ENCODE measurements at places on chromosomes 5 and 9.

GRCh38 chr9:132425675-132426062 lies 15.7 kb downstream of the CFAP77 start:
- no peak for DNase-seq

DNA sequence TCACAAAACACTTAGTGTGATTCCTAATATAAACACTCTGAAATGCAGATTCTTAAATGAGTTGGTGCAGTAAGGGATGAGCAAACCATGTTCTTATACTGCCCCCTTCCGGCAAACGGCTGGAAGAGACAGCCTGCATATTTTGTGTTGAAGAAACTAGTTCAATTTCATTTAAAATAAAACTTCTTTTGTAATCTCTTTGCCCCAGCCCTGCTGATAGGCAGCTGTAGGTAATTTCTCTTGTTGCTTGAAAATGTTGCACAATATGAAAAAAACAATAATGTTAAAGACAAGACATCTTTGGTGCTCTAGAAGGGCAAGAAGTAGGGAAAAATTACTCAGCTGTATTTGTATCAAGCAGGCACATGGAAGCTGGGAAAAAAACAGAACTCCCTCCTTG lies 89.7 kb upstream of the CCNG1 start:
- DNase-seq, result peak; percentile 56

- DNase-seq, result no peak
Observed at GRCh38 chr5:79561525-79561893, 47.6 kb upstream of the HOMER1 start.

DNA sequence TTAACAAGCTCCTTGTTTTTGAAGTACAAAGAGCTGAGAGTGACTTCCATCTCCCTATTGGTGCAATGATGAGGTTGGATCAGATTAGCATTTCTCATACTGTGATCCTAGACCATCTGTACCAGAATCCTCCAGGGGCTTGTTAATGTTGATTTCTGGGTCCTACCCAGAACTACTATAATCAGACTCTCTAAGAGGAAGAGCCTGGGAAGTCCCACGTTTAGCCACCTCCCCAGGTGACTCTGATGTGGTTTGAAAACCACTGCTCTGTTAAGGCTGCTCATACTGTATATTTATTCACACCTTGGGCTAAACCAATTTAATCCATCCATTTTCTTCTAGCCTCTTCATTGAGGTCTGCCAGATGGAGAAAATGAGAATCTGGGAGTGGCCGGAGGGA lies 49.6 kb upstream of the SMIM32 start:
- no peak for DNase-seq

DNA sequence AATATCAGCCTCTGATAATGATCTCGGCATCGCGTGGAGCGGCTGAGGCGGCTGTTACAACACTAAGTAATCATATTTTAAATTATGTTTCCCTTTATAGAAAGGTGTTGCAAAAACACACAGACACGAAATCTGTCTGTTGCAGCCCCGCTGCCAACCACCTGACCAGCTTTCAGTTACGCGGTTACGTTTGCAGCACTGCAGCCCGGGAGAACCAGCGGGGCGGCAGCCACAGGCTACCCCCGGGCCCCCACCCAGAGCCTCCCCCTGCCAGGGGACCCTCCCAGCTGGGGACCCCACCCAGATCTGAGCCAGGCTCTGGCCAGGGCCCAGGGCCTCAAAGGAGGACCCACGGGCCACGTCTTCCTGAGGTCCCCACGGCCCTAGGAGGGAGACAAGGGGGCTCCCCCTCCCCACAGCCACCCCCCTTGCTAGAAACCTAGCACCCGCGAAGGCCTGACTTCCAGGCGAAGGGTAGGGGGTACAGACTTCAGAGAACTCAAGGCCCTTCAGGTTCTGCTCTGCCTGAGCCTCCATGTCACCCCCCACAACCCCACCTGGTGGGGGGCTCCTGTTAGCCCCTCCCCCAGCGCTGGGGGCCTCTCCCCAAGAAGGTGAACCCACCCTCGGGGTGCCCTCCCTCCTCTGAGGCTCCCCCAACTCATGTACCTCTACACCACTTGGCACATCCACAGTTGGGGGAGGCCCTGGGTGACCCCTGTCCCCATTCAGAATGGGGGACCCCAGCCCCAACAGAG lies 6.0 kb downstream of the NACC2 start:
- peak; percentile 73 for DNase-seq

DNA sequence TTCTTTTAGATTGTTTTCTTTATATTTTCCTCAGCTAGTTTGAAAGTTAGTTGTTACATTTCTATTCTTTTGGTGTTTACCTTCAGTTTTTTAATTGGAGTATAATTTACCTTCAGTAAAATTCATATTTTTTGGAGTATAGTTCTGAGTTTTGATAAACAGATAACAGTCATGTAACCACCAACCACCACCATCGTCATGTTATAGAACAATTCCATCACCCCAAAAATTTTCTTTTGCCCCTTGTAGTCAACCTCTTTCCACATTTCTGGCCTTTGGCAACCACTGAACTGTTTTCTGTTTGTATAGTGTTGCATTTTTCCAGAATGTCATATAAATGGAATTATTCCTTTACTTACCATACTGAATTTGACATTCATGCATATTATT lies 6.8 kb downstream of the RMI1 start:
- DNase-seq, result no peak

- no peak for DNase-seq
Observed at GRCh38 chr9:95508242-95508967, 8.4 kb downstream of the PTCH1 start.

DNA sequence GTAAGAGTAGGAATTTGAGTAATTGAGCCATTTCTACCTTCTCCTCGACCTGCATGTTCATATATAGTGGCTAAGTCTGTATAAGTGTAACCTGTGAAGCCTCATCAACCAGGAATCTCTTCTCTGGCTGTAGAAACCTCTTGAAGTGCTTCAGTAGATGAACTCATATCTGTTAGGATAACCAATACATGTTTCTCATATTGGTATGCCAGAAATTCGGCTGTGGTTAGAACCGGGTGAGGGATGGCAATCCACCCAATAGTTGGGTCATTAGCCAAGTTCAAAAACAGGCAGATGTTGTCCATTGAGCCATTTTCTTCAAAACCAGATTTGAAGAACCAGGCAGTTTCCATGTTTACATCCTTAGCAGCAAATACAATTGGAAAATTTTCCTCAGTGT lies 28.9 kb upstream of the GSN start:
- no peak for DNase-seq

DNA sequence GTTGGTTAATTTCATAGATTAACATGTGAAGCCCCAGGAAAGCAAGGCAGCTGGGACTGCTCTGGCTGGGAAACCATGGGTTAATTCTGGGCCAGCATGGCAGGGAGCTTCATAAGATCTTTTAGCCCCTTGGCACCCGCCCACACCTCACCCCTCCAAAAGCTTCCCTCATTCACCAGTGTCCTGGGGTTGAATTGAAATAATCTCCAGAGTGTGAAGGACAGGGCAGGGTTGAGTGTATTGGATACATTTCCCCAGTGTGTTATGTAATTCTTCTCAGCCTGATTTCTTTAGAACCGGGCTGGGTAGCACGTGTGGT lies 19.4 kb downstream of the WNT8A start:
- DNase-seq, result no peak

GRCh38 chr5:17070647-17071046 lies 134.6 kb upstream of the MYO10 start:
- DNase-seq, result no peak

GRCh38 chr5:40391642-40392041 lies 288.1 kb upstream of the PTGER4 start:
- DNase-seq, result no peak

GRCh38 chr9:12094046-12094445 lies 599.1 kb upstream of the TYRP1 start:
- no peak for DNase-seq

DNA sequence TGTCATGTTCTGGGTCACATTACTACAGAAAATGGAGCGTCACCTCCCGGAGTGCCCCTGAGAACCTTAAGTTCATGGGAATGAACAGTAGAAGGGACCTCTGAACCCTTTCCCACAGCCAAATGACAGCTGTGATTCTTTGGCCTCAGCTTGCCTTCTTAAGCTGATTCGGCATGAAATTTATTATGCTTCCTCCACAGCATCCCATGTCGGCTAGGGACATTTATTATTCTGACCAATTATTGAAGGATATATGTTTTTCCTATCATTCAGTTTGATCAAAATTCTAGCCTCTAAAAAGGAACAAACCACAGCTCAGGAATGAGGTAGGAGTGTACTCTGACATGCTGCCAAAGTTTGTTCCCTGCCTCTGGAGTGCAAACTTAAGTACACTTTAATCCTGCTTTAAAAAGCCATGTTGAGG lies 440.6 kb downstream of the CETN3 start:
- no peak for DNase-seq

DNA sequence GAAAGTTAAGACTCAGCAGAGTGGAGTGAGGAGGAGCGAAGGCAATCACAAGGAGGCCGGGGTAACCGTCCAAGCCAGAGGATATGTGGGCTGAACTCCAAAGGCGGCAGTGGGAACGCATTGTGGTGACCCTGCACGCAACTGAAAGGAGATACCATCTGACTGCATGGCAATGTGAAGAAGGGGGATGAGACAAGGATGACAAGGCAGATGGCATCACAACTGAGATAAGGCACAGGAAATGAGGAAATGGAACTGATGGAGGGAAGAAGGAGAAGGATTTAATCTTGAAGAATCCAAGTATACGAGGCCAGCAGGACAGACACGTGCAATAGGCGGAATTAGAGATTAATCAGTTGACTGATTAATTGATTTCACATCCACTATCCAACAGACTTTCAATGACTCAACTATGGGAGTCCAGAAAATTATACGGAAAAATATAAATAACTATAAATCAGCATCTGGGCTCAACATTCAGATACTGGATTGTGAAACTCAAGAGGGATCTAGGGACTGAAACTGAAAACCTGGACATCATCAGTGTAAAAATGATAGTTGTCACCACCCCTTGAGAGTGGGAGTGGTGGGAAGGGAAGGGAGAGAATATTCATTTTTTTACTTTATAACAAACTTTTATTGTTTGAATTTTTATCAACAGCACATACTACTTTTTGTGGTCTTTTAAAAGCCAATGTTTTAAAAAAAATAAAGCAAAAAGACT lies 86.1 kb downstream of the ARL15 start:
- peak; percentile 81 for DNase-seq

DNA sequence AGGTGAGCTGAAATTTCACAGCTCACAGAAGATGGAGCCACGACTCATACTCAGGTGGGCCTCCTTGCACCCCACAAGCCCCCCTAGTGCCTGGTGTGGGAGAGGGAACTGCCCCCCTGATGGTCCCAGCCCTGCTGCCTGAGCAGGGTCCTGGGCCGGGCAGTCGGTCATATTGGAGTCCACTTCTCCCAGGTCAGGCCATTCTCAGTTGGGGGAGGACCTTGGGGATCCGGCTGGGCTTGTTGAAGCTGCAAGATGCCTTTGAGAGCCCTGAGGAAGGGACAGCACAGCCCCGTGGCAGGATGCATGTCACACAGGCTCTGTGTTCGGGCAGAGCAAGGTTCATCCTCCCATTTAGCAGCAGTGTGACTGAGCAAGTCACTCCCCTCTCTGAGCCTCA lies 56.6 kb downstream of the ERGIC1 start:
- DNase-seq, result no peak

- peak; percentile 48 for DNase-seq
Observed at GRCh38 chr9:77455312-77455927, 192.7 kb downstream of the GNA14 start.

- no peak for DNase-seq
Observed at GRCh38 chr9:128101690-128102089, 25.8 kb downstream of the PTGES2 start.

DNA sequence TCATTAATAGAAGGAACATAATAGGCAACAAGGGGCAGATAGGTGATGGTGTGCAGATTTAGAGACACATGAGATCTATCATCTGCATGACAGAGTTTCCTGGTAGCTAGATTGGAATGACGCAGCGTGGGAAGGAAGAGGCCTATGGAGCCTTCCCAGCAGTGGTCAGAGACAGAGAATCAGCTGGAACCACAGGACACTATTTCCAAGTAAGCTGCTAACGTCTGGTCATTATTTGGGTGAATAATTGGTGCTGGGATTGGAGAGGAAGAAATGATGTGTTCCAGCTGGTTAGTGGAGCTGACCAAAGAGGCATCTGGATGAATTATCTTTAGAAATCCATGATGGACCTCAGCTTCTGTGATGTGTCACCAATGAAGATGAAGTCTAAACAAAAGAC lies 91.2 kb upstream of the PRR16 start:
- DNase-seq, result no peak

DNA sequence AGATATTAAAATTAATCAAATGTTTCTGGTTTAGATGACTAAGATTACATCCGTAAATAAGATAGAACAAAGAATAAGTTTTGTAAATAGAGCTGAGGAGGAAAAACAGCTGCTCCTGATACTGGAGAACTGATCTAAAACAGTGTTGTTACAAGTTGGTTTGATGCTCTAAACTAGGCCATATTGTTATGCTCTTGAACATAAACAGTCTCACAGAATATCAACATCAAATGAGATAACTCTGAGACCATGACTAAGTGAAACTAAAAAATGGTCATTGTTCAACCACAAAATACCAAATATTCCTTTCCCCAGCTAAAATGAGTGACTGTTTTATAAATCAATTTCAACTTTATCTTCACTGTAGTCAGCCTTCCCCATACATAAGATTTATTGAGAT lies 16.5 kb upstream of the SRFBP1 start:
- no peak for DNase-seq

- no peak for DNase-seq
Observed at GRCh38 chr9:72256931-72257330, 107.7 kb downstream of the GDA start.

GRCh38 chr9:98702835-98703380 lies 5.8 kb downstream of the GABBR2 start:
- DNase-seq, result no peak

GRCh38 chr9:4680173-4680525 lies 780 bp downstream of the CDC37L1 start:
- DNase-seq, result no peak
